ENCODE measurements at places on chromosomes 4 and X.

GRCh38 chrX:1336948-1337779 lies 579 bp downstream of the IL3RA start:
- DNase-seq, result no peak

DNA sequence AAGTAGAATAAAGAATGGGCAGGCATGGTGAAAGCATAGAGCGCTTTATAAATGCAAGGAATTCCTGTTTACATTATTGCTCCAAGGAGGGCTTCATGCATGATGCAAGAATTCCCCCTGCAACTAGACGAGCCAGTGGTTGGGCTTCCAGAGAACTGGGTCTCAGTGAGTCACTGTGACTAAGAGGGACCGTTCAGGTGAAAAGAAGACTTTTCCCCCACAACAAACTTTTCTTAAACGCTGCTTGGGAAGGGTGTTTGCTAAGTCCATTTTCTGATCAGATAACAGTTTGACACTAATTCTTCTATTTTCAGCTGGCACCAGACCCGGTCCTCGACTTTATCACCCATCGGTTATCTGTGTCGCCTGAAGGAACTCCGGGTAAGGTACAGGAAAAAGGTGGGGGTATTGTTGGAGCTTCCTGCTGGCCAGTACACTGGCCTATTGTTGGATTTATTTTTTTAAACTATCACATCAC lies 40.1 kb downstream of the LDB2 start:
- no peak for DNase-seq

- no peak for DNase-seq
Observed at GRCh38 chr4:47704693-47705325, 133.1 kb downstream of the CORIN start.

GRCh38 chr4:128350449-128351045 lies 62.9 kb upstream of the PGRMC2 start:
- DNase-seq, result no peak
